ENCODE measurements at places on chromosomes 13 and 19.
A peak's percentile ranks its signal among the peaks of the same experiment; 100 is the strongest.

DNA sequence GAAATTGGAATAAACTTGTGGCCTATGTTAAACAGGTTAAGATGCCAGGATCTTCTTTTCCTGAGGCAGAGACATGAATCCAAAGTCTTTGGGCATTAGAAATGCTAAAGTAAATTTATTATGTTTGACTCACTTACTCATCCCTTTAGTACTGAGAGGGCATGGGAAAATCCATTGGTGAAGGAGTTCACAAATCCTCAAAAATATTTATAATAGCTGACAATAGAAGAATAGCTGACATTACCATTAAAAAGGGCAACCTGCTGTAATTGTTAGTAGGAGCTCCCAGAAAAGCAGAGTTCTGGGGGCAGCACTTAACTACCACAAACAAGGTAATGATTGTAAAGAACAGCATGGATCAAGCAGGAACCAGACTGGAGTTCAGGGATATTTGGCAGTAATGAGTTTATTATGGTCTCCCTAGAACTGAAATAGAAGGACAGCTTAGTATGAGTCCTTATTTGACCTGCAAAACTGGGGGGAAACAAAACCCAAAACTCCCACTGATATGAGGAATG lies 285.8 kb upstream of the KLHL1 start:
- no peak for DNase-seq

- DNase-seq, result peak; percentile 45
Observed at GRCh38 chr13:50319635-50320255, 304.5 kb downstream of the KCNRG start.

- DNase-seq, result peak; percentile 66
Observed at GRCh38 chr13:109737606-109738005, 48.8 kb downstream of the IRS2 start.

DNA sequence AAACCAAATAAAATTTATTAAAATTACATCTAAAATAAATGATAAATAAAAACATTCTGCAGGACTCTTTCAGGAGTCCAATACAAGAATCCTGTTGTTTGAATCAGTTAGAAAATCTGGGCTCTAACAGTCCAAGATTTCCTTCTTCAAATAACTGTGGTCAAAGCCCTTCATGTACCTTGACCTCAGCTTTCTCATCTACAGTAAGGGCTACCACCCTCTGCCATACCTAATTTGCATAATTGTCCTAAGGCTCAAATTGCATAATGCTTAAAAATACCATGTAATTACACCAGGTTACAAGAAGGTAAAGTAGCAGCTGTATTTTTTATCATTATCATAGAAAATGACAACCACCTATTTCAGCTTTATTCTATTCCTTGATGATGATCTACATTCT lies 54.3 kb downstream of the XPO4 start:
- no peak for DNase-seq

DNA sequence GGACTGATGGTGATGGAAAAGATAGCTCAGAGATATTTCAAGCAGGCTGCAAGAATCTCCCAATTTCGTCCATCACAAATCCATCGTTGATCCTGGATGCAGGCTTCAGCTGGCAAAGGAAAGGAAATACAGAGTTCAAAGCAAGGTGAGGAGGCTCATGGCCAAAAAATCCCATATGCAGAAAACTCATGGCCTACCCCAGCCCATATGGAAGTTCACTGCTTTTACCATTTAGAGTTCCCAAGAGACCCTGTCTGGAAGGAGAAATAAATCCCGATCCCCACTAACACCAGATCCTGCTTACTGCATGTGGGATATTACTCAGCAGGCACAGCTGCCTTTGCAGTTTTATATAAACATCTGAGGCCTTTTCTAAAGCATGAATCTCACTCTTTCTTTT lies 412.9 kb upstream of the SPRY2 start:
- peak; percentile 65 for DNase-seq

- no peak for DNase-seq
Observed at GRCh38 chr13:48569104-48569666, 36.3 kb upstream of the RCBTB2 start.

- no peak for DNase-seq
Observed at GRCh38 chr19:15296841-15297415, 35.4 kb downstream of the BRD4 start.

GRCh38 chr19:38669552-38669951 lies 22.1 kb downstream of the ACTN4 start:
- no peak for DNase-seq

- DNase-seq, result peak; percentile 29
Observed at GRCh38 chr13:29654843-29655547, 59.5 kb upstream of the SLC7A1 start.

DNA sequence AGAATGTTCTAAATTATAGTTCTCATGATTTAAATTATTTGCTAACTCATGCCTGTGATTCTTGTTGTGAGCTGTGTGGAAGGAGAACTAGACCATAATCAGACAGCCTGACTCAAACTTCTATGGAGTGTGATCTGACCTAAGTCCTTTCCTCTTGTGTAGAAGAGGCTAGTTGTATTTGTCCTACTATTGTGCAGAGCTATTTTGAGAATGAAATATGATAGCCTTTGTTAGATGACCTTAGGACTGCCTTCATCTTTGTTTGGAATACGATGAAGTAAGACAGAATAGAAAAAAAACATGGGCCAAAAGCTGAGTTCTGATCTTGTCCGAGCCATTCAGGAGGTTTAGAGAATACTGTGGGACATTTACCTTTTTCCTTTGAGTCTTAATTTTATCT lies 119.4 kb downstream of the STOML3 start:
- DNase-seq, result no peak

All from LHCN-M2 (cell line).